ENCODE measurements at places on chromosomes 6 and 20.

DNA sequence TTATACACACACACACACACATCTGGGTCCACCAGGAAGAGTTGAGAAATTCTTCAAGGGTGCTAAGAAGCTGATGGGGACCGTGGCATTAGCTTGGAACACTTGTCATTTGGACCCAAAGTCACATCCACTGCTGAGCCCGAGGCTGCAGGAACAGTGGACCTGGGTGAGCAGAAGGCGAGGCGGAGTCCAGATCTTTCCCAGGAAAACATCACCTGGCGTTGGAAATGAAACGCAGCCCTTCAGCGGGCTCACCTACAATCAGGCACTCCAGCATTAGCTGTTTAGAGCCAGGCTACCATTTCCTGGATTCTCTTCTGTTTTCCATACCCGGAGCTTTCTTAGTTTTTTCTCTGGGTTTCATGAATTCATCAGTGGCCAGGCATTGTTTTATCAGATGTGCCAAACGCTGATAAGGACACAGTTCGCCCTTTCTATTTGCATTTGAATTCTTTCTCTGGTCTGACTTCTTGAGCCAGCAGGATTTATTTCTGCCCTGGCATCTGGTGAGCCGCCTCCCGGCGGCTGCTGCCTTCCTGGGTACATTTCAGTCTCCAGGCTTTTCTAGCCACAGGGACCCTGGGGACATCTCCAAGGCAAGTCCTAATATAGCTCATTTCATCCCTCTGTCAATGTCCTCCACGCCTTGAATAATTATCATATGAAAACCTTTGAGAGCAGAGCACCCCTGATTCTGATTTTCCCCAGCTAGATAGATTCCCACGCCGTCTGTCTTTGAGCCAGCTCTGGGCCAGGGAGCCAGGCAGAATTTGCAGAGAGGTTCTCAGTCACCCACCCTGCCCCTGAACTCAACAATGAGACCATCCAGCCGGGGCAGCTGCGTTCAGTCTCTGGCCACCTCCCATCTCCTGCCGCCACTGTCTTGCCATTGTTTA lies 170.9 kb downstream of the TTLL2 start:
- no peak for DNase-seq

GRCh38 chr6:142440600-142441293 lies 138.9 kb downstream of the ADGRG6 start:
- no peak for DNase-seq

DNA sequence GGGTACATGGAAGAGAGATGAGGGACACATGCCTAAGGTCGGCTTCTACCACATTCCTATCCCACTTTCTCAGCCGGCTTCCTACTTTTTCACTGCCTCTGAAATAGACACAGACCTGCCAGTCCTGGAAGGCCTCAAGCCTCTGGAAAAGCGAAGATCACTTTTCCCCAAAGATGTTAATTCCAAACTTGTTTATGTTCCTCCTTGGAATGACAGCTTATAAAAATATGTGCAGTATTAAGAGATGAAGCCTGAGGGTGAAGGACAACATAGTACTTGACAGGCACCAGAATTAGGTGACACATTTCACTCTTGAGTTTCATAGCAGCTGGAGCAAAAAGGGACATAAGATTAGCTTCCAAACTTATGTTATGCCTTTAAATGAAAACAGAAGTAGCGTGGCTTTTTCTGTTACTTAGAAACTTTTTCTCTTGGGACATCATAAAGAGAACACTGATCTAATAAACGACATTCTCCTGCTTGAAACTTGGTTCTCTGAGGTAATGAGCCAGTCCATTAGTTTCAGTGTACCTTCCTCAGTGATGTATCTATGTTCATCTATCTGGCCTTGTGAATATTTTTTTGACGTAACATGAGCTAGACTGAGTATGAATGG lies 25.3 kb downstream of the FOXO3 start:
- DNase-seq = no peak

GRCh38 chr6:17045581-17046322 lies 56.1 kb upstream of the STMND1 start:
- DNase-seq = no peak

- DNase-seq = no peak
Observed at GRCh38 chr20:49641683-49642656, 71.7 kb downstream of the B4GALT5 start.

All from SW480 (cell line).